Bronchus fibroblast of lung (primary cell): ENCODE measurements at places on chromosomes 5 and 9. TPM values are rescaled to one million over a fixed set of nuclear protein-coding genes. Genes with fewer than 3 reads are reported as not detected.

CAMK2A gene
- total RNA-seq = 0.45 TPM in 1 of 2 replicates, not detected in the other

PAEP gene
- total RNA-seq = not detected in 2 replicates

NXNL2 gene
- total RNA-seq = 1.5 and 1.8 TPM in 2 replicates

ENC1 gene
- total RNA-seq = 18.7 and 22.4 TPM in 2 replicates

KIF4B gene
- not detected in 2 replicates for total RNA-seq

SARDH gene
- total RNA-seq = 6.2 and 6.7 TPM in 2 replicates

PCDHGA10 gene
- total RNA-seq = 4.9 and 5.2 TPM in 2 replicates

C9orf152 gene
- not detected in 2 replicates for total RNA-seq

TRIM14 gene
- total RNA-seq = 8.9 and 11.9 TPM in 2 replicates

TMEM215 gene
- total RNA-seq = not detected in 2 replicates

GFI1B gene
- total RNA-seq = under 0.01 TPM in 1 of 2 replicates, not detected in the other

FBP1 gene
- not detected in 2 replicates for total RNA-seq

PHYHD1 gene
- 15.9 and 19.0 TPM in 2 replicates for total RNA-seq

DRD1 gene
- not detected in 2 replicates for total RNA-seq

NDUFAF2 gene
- total RNA-seq = 19.3 and 24.0 TPM in 2 replicates

PCDHGA2 gene
- total RNA-seq = 0.50 and 0.59 TPM in 2 replicates

LOX gene
- 38.8 and 46.7 TPM in 2 replicates for total RNA-seq

PRUNE2 gene
- 3.6 and 4.4 TPM in 2 replicates for total RNA-seq

SLC6A7 gene
- total RNA-seq = not detected in 2 replicates

PCDH12 gene
- total RNA-seq = under 0.01 TPM in 1 of 2 replicates, not detected in the other

PPIP5K2 gene
- total RNA-seq = 24.8 and 27.6 TPM in 2 replicates

TAF11L10 gene
- total RNA-seq = not detected in 2 replicates

CNTNAP3 gene
- total RNA-seq = 2.8 and 2.9 TPM in 2 replicates

TMEM252 gene
- not detected in 2 replicates for total RNA-seq

ST6GALNAC6 gene
- total RNA-seq = 45.4 and 49.1 TPM in 2 replicates

TAF11L5 gene
- not detected in 2 replicates for total RNA-seq

PLAC8L1 gene
- total RNA-seq = not detected in 2 replicates

SLC6A19 gene
- total RNA-seq = not detected in 2 replicates

ORM2 gene
- total RNA-seq = not detected in 2 replicates

TAF11L9 gene
- not detected in 2 replicates for total RNA-seq

MAMDC2 gene
- total RNA-seq = 2.2 and 2.5 TPM in 2 replicates

LIX1 gene
- total RNA-seq = not detected in 2 replicates

SPINK5 gene
- not detected in 2 replicates for total RNA-seq

PCDHGA1 gene
- under 0.01 and 0.15 TPM in 2 replicates for total RNA-seq

NOL8 gene
- 12.6 and 18.7 TPM in 2 replicates for total RNA-seq

NUTM2F gene
- total RNA-seq = not detected in 2 replicates

ANXA2R gene
- total RNA-seq = 1.6 and 2.0 TPM in 2 replicates

EQTN gene
- not detected in 2 replicates for total RNA-seq

PNPLA7 gene
- total RNA-seq = under 0.01 and 0.50 TPM in 2 replicates

NUP155 gene
- 27.1 and 30.8 TPM in 2 replicates for total RNA-seq

HSD17B3 gene
- total RNA-seq = 0.30 TPM in 1 of 2 replicates, not detected in the other

ENTPD8 gene
- total RNA-seq = not detected in 2 replicates

TAF1L gene
- not detected in 2 replicates for total RNA-seq

WWC1 gene
- 3.1 and 4.2 TPM in 2 replicates for total RNA-seq

PCDHA9 gene
- total RNA-seq = not detected in 2 replicates

CTNND2 gene
- total RNA-seq = not detected in 2 replicates

PCDHB15 gene
- total RNA-seq = 0.15 and 0.17 TPM in 2 replicates

WNT8A gene
- total RNA-seq = not detected in 2 replicates

PPWD1 gene
- total RNA-seq = 15.1 and 20.8 TPM in 2 replicates

ADGRD2 gene
- total RNA-seq = not detected in 2 replicates

HTR4 gene
- total RNA-seq = not detected in 2 replicates

FOXD1 gene
- total RNA-seq = 18.3 and 19.5 TPM in 2 replicates
